ENCODE measurements at places on chromosomes 7 and 10.

DNA sequence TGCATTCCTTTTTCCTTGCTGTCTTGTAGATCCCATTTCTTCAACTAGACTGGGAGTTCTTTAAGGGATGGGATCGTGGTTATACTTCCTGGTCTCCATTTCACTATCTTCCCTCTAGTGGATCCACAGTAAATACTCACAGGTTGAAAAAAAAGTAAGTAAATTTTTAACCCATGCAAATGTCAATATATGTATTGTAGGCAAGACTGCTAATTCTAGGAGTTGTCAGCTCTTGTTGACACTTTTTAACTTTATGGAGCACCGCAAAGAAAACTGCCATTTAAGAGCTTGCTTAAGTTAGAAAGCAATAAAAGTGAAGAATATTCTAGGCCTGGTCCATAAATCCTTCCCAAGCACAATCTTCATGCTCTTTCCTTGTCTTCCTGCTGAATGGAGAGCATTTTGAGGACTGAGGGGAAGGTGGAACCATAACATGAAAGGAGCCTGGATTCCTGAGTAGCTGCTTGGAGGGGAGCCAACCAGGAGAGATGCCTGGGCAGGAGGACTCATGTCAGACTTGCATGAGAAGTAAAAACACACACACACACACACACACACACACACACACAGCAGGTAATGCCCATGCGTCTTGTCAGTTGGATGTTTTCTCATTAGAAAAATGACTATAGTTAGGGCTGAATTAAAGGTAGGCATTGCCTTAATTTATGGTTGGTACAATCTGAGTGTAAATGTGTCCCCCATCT is 32.2 kb downstream of the VWA2 start:
- no peak for DNase-seq

DNA sequence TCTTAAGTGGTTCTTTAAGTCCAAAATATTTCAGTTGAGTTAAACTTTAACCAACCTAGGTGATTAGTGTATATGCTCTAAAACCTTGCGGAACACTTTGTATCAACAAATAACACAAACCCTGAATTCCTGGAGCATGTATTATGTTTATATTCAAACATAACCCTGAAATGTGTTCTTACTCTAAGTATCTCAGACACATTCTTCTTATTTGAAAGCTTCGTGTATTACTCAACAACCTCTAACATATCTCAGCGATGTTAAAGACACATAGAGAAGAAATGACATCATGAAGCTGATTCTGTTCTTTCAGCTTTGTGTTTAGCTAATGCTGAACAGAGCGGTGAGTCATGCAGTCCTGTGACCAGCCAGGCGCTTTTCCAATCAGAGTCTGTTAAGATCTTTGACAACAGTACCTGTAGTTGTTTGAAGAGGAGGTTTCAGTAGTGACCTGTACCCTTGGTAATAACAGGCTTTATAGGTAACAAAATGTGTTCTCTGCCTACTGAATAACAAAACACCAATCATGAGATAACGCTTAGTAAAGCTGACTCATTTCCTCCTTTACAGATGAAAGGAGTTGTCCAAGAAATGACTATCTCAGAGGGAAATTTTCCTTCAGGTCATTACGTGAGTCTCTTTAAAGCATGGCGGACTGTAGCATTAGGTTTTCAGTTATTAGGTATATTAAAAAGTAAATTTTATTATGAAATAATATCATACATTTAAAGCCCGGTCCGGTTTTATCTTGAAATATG is 67.3 kb upstream of the KLF6 start:
- peak; percentile 72 for DNase-seq

DNA sequence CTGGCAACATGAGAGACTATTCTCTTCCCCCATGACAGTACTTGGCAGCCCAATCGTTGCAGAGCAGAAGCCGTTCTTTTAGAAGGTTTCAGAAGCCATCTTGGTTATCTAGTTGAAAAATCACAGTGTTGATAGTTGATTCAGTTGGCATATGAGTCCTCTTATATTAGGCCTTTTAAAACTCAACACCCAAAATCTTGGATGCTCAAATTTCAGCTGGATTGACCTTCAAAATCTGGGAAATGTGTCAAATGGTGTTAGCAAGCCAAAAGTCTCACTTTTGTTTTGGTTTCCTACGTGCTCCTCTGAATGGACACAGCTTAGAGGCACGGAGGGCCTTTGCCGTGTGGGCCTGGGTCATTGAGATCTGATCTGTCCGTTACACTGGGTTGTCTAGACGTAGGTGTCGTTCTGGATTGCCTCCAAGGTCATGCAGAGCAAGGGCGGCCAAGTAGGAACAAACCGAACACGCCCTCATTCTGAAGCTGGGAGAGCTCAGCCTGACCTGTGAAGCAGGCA is 59.3 kb upstream of the BMPER start:
- DNase-seq: no peak

- DNase-seq: no peak
These were observed 589.3 kb downstream of the DNAJB6 start for GRCh38 chr7:157926107-157926506.

GRCh38 chr10:106712988-106713387 is 451.5 kb downstream of the SORCS1 start:
- DNase-seq: no peak
